ENCODE measurements at places on chromosomes 12 and 14.

DNA sequence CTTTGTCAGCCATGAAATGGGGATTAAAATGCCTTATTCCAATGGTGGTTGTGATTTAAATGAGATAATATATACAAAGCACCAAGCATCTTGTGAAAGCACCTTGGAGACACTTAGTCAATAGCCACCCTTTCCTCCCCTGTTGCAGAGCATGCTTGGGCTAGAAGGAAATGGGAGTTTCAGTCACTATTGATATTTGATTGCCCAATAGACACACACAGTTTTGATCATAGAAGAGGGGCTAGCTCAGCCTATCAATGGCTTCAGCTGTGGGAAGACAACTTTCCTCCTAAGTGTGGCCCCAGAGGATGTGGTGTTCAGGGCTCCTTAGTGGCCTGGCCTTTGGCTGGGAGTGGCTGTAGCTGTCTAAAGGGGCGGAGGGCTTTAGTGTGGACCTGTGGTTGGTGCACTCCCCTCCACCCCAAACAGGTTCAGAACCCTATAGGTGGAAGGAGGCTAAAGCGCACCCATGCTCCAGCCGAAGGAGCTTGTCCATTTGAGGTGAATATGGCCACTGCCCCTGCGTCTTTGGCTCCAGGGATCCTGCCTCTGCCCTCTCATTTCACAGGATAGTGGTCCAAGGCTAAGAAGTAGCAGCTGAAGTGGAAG is 132.3 kb downstream of the TMEM30B start:
- DNase-seq, result no peak

- DNase-seq, result no peak
Observed at GRCh38 chr12:102430661-102431060, 49.7 kb downstream of the IGF1 start.

DNA sequence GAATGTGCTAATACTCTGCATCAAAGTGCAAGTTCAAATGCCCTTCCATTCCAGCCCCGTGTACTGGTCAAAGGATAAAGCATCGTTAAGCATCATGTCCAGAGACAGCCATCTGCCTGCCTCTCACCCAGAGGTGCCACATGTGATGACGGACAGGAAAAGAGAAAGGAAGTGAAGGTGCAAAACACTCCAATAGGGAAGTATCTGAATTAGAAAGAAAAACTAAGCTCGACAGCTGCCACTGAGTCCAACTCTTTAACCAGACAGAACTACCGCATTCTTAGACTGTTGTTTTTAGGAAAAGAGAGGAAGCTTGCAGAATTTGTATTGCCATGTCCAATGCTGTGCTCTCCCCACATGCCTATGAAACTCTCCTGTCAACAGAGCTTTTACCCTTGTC is 465.0 kb upstream of the SOX5 start:
- DNase-seq, result no peak

- no peak for DNase-seq
Observed at GRCh38 chr12:2347137-2347843, 294.5 kb downstream of the CACNA1C start.

GRCh38 chr12:123908884-123909725 is 63.5 kb downstream of the CCDC92 start:
- no peak for DNase-seq

GRCh38 chr14:102774391-102775153 is 2.7 kb upstream of the TRAF3 start:
- DNase-seq, result peak; percentile 36

GRCh38 chr12:89950421-89950820 is 241.8 kb upstream of the ATP2B1 start:
- DNase-seq, result no peak

GRCh38 chr14:102479777-102480176 is 29.8 kb downstream of the ANKRD9 start:
- no peak for DNase-seq

GRCh38 chr14:31138301-31138700 is 69.3 kb downstream of the HECTD1 start:
- no peak for DNase-seq

- DNase-seq, result no peak
Observed at GRCh38 chr14:41498959-41499358, 107.7 kb upstream of the LRFN5 start.

GRCh38 chr14:91352053-91352452 is 65.6 kb downstream of the CCDC88C start:
- no peak for DNase-seq

DNA sequence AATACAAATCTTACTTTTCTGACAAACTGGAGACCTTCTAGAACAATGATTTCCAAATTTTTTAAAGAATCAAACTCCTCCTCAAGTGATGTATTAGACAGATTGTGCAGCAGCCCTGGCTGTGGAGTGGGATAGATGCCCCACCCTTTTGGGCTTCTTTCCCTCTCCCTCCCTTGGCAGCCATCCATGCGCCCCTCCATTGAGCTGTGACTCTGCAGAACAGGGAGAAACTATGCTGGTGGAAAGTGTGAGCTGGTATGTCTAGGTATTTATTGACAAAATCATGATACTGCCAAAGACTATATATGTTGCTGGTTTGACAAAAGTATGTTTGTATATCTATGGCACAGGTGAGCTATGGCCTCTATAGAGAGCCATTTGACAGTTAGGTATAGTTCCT is 138.5 kb downstream of the KTN1 start:
- no peak for DNase-seq

DNA sequence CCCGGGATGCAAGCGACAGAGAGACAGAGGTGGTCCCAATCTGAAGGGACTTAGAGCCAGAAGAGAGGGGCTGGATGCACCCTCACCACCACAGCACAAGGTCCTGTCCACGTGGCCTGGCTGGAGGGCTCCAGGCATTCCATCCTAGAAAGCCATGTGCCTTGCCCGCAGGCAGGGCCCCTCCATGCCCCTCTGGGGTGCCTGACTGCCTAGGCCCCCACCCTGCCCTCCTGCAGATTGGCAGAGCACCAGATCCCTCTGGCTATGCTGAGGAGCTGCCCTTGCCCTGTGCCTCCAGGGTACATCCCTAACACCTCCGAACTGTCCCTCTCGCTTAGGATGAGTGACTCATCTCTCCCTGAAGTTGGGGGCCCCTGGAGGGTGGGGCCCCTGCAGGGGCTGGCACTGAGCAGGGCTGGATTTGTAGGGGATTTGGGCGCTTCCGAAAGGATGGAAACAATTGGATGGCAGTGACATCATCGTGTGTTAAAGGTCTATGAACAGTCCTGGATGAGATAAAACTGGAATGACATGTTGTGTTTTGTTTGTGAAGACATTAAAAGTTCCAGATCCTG is 50.9 kb downstream of the CHGA start:
- DNase-seq, result no peak

DNA sequence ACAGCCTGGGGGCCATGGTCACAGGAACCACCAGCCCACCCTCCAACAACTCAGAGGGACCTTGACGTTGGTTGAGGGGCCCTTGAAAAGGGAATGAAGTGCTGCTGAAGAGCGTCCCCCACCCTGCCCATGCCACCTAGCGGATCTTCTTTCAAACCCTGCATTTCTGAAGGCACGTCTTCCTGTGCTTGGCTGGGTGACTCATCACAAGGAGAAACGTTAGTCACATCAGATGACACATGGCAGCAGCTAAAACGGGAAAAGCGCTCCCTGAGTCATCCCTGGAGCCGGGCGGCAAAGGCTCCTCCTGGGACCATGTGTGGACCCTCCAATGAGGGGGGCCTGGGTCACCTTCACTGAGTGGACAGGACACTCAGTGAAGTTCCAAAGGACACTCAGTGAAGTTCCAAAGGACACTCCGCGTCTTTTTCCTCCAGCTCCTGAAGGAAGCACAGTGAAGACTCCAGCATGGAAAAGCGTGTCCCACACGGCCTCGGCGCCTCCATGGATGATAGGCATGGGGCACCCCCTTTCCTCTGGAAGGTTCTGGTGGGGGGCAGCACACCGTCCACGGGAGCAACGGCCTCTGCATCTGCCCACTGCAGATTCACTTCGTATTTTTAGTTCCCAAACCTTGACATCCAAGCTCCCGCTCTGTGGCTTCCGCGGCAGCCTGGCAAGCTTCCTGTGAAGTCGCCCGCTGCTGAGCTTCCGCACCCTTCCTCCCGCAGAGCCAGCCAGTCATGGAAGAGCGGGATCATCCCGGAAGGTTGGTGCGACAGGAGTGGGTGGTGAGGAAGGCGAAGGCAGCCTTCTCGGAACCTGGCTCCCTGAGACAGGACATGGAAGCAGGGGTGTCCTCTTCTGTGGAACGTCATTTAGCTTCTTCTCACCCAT is 383.4 kb downstream of the VRK1 start:
- DNase-seq, result no peak

DNA sequence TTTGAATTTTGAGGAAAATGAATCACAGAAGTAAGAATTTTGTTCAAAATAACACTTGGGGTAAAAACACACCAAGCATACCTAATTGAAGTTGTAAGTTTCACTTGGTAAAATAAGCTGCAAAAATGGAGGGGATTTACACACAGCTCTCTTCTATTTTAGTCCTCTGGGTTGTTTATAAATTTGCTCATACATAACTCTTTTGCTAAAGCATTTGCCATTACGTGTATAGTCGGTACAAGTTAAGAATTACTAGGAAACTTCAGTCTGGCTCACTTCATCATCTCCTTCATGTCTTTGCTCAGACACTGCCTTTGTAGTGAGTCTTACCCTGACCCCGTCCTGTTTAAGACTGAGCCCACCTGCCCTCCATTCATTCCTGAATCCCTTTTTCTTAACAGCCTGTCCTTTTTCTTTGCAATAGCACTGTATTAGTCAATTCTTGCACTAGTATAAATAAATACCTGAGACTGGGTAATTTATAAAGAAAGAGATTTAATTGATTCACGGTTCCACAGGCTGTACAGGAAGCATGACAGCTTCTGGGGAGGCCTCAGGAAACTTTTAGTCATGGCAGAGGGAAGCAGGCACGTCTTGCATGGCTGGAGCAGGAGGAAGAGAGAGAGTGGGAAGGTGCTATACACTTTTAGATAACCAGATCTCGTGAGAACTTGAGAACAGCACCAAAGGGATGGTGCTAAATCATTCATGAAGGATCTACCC is 451.1 kb downstream of the PCNX1 start:
- no peak for DNase-seq

GRCh38 chr12:93093243-93093642 is 164.1 kb upstream of the EEA1 start:
- DNase-seq, result no peak

DNA sequence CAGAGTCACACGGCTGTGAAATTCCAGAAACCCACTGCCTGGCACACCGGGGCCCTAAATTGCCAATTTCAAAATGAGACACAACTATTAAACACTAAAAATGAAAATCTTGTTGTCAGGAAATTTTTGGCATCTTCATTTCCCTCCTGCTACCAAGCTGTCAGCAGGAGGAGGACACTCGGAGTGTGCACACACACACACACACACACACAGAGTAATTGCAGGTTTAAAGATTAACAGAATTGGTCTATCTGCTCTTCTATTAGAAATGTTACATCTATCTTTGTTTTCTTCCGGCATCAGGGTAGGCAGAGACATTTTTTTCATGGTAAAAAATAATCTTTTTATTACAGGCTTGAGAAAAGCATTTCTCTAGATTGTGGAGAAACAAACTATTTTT is 314.2 kb downstream of the EGLN3 start:
- DNase-seq, result no peak

DNA sequence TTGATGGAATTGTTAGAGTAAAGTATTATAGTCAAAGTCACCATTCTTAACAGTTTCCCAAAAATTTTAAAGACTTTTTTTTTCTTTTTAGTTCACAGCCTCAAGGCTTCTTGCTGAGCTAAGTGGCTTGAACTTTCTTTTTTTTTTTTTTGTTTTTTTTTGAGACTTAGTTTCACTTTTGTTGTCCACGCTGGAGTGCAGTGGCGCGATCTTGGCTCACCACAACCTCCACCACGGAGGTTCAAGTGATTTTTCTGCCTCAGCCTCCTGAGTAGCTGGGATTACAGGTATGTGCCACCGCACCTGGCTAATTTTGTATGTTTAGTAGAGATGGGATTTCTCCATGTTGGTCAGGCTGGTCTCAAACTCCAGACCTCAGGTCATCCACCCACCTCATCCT is 92.8 kb downstream of the SETD3 start:
- no peak for DNase-seq

- no peak for DNase-seq
Observed at GRCh38 chr14:102821252-102821651, 44.0 kb downstream of the TRAF3 start.

DNA sequence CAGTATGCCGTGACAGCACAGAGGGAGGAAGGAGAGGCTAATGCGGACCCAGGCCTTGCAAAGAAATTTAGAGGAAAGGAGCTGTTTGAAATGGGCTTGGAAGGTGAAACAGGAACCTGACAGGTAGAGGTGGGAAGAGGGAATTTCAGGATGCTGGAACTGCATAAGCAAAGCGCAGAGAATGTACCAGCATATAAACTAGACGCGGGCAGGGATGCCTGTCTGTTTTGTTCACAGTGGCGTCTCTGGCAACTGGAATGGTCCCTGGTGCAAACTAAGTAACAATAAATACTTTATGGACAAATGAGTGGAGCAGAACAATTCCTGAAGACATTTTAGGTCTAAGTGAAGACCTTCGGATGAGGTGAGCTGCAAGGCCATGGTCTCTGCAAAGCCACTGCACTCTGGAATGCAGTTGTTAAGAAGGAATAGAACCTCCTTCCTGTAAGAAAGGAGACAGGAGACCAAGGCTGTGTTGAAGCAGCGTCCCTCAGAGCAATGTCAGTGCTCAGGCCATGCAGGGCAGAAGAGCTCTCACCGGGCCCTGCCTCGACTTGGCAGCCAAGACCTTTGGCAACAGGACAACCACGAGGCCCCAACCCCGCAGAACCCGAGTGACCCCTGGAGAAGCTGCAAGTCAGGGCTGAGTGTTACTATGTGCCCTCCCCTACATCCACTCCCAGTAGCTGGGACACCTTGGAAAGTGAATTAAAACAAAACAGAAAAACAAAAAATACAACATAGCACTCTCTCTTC is 42.8 kb downstream of the PITPNM2 start:
- DNase-seq, result no peak

GRCh38 chr12:18939051-18939450 is 190.5 kb upstream of the PLEKHA5 start:
- DNase-seq, result no peak

DNA sequence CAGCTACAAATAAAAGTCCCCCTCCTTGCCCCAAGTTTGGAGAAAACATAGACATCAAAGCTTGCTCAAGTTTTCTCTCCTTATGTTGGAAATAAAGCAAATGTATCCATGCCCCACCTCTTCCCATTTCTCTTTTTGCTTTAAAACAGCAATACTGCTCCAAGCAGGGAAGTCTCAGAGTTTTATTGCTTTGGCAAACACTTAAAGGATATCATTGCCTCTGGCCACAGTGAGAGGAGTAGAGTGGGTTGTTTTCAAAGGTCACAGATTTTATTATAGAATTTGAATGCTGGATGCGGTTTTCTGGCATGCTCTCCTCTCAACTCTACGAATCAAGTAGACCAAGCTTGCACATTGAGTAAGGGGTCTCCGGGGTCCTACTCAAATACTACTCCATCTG is 149.7 kb downstream of the TTC7B start:
- DNase-seq, result no peak

DNA sequence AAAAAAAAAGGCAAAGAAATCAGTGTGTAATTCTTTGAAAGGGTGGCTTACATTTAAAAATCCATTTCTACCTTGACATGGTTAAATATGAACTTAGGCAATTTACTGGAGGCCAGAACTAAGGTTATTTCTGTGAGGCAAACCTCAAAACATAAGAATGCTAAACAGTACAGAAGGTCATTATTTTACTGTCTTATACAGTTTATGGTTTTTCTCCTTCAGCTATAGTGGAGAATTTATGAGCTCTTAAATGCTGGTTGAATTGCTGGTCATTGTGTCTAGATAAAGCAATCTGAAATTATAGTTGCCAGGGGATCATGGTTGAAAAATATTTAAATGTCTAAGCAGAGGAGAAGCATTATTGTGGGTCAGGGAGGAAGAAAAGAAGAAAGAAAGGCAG is 70.5 kb downstream of the TRIM9 start:
- DNase-seq, result no peak

- DNase-seq, result no peak
Observed at GRCh38 chr12:117282490-117282889, 78.9 kb downstream of the NOS1 start.

Measured in stimulated activated CD8-positive, alpha-beta memory T cell treated with anti-CD3 and anti-CD28 coated beads, Interleukin-7, amount 100 ng/mL, for 4 hours (primary cell).